ENCODE measurements at places on chromosomes 7 and 10.

GRCh38 chr10:28710202-28710886, 33.0 kb downstream of the BAMBI start:
- H3K4me3 ChIP-seq, result no peak overlapping the region
- no peak for DNase-seq
- no peaks in the 10 kb centered on the region for H3K36me3 ChIP-seq

DNA sequence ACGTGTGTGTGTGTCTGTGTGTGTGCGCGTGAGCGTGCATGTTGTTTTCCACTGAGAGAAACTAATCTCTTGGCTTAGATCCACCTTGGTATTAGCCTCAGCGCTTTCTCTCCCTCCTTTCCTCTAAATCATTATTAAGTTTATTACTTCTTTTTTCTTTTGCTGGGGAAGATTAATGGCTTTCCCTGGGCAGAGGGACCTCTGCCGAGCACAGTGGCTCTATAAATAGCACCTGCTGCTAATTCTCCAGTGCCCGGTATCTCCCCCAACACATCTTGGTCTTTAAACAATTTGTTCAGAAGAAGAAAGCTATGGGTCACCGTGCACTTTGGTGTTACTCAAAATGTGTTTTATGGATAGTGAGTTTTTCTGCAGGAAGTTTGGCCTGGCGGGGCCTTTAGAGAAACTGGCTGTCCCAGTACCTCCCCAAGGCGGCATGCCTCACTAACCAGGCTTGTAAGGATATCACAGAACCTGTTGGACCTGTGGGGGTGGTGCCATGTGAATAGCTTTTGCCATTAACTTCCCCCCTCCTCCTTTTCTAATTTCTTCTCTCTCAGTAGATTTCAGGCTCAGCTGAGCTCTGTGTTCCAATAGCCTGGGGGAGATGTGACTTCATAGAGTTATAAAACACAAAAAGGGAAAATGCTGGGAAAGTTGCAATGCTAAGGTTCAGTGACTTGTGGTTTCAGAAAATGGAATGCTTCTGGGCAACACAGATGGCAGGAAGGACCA, 70.1 kb upstream of the RAB11FIP2 start:
- H3K36me3 ChIP-seq, result no peaks in the 10 kb centered on the region
- peaks cover 29% of the 10 kb centered on the region for H3K4me1 ChIP-seq
- H3K27ac ChIP-seq, result peak overlapping the region; percentile 63
- no peaks in the 10 kb centered on the region for H3K27me3 ChIP-seq
- no peak for DNase-seq

DNA sequence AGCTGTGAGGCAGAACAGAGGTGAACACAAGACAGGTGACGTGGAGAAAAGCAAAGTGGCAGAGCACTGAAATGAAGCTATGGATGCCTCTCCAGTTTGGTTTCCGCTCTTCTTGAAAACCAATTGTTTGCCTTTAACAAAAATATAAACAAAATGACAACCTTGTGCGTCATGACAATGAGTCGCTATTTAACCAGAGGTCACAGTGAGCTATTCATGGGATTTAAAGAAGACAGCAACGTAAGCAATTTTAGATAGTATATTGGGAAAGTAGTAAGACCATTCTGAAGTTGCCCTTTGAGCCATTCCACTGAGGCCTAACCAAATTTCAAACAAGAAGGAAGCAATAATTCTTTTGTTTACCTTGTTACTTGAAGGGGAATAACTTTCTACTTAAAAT, 15.2 kb upstream of the LRRTM3 start:
- H3K4me1 ChIP-seq, result no peaks in the 10 kb centered on the region
- DNase-seq, result no peak
- H3K4me3 ChIP-seq, result no peak overlapping the region
- H3K27ac ChIP-seq, result no peak overlapping the region
- no peaks in the 10 kb centered on the region for H3K36me3 ChIP-seq

- no peaks in the 10 kb centered on the region for H3K27me3 ChIP-seq
- no peaks in the 10 kb centered on the region for H3K36me3 ChIP-seq
- DNase-seq, result no peak
These were observed 63.4 kb upstream of the ANK3 start for GRCh38 chr10:60453036-60453435.

DNA sequence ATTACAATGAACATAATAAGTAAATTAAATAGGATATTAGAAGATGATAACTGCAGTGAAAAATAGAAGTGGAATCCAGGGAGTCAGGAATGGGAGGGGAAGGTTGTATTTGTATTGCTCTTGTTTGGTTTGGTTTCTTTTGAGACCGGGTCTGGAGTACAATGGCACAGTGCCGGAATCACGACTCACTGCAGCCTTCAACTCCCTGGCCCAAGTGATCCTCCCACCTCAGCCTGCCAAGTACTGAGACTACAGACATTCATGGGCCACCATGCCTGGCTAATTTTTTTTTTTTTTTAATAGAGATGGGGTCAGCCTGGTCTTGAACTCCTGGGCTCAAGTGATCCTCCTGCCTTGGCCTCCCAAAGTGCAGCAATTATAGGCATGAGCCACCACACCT, 59.9 kb upstream of the LRRC4 start:
- H3K27ac ChIP-seq, result no peak overlapping the region
- no peaks in the 10 kb centered on the region for H3K4me1 ChIP-seq
- no peak for DNase-seq
- H3K4me3 ChIP-seq, result no peak overlapping the region

DNA sequence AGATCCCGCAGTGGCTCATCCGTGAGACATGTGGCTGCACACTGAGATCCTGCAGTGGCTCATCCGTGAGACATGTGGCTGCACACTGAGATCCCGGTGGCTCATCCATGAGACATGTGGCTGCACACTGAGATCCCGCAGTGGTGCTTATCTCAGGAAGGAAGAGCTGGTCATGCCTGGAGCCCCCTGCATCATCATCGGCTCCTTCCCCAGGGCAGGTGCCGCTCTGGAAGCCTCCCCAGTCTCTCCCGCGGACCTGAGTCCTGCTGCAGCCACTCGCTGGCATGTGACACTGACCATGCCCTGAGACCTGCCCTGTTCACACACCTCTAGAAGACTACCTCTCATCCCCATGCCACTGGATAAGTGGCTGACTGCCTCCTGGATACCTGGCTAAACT, 181.3 kb downstream of the PTPRN2 start:
- DNase-seq, result no peak
- no peaks in the 10 kb centered on the region for H3K27me3 ChIP-seq
- H3K4me1 ChIP-seq, result no peaks in the 10 kb centered on the region
- H3K27ac ChIP-seq, result no peak overlapping the region

GRCh38 chr7:149489391-149490024, 8.1 kb downstream of the ZNF746 start:
- H3K4me3 ChIP-seq, result no peak overlapping the region
- H3K36me3 ChIP-seq, result peaks cover 90% of the 10 kb centered on the region
- no peaks in the 10 kb centered on the region for H3K27me3 ChIP-seq
- peak; percentile 64 for DNase-seq

DNA sequence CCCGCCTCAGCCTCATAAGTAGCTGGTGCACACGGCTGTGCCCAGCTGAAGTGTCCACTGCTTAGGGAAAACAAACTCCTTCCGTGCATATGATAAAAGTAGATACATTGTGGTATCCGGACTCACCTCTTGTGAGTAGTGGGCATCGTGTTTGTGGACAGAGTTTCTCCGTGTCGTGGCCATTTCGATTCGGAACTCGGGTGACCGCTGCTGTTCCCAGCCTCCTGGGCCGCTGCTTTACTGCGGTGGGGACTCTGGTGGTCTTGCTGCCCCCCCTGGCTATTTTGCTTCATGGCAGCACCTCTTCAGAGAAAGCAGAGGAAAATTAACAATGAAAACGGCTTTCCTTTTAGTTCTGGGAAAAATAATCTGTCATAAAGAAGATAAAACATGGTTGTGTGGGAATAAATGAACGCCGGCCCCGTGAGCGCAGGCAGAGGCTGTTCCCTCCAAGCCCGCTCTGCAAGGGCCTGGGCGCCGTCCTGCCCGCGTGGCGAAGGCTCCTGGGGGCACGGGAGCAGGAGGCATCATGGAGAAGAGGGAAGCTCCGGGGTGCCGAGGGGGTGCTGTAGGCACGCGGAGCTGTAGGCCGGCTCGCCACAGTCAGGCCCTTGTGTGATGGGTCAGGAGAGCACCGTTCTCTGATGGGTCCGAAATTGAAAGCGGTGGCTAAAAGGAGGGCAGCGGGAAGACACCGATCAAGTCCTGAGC, 107.4 kb downstream of the ACTR3B start:
- no peaks in the 10 kb centered on the region for H3K27me3 ChIP-seq
- no peak for DNase-seq
- no peaks in the 10 kb centered on the region for H3K36me3 ChIP-seq
- H3K4me1 ChIP-seq, result no peaks in the 10 kb centered on the region
- H3K4me3 ChIP-seq, result no peak overlapping the region
- no peak overlapping the region for H3K27ac ChIP-seq

- H3K27ac ChIP-seq, result no peak overlapping the region
- H3K27me3 ChIP-seq, result no peaks in the 10 kb centered on the region
- peaks cover 55% of the 10 kb centered on the region for H3K36me3 ChIP-seq
- peaks cover 27% of the 10 kb centered on the region for H3K4me1 ChIP-seq
- H3K4me3 ChIP-seq, result no peak overlapping the region
- no peak for DNase-seq
These were observed 3.3 kb downstream of the PITRM1 start for GRCh38 chr10:3169271-3169670.

DNA sequence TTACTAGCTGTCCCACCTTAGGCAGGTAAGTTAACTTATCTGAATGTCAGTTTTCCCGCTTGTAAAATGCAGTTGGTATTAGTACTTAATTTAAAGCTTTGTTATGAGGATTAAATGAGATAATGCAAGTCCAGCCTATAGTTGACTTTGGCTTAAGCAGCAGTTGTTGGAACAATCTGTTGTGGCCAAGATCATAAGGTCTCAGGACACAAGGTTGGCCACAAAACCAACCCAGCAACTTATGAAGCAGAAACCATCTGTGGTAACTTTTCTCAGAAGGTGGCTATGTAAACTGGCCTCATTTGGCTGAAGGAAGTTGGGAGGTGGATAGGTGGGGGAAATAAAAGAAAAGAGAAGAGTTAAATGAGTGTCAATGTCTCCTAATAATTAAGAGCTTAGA, 29.4 kb downstream of the ENTPD1 start:
- DNase-seq, result no peak
- no peak overlapping the region for H3K4me3 ChIP-seq
- H3K27me3 ChIP-seq, result no peaks in the 10 kb centered on the region
- H3K27ac ChIP-seq, result no peak overlapping the region

- H3K36me3 ChIP-seq, result no peaks in the 10 kb centered on the region
- H3K27me3 ChIP-seq, result no peaks in the 10 kb centered on the region
- H3K4me3 ChIP-seq, result no peak overlapping the region
- no peaks in the 10 kb centered on the region for H3K4me1 ChIP-seq
- no peak for DNase-seq
These were observed 227.6 kb downstream of the DGKI start for GRCh38 chr7:137619181-137619580.

DNA sequence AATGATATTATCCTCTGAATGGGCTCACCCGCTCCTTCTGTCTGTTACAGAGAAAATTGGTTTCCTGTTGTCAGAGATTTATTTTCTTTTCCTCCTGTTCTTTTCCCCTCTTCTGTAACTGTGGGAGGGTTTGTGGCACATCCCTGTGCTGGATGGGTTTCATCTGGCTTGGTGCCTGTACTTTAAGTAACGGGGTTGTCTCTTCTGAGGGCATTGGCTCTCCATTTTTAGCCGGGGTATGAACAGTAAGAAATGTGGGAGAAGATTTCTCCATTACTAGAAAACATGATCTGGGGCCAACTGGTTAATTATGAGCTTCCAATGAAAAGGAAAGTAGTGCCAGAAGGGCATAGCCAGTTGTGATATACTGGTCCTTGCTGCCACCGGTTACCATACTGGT, 142.6 kb downstream of the SND1 start:
- H3K27me3 ChIP-seq, result no peaks in the 10 kb centered on the region
- no peak overlapping the region for H3K4me3 ChIP-seq
- DNase-seq, result no peak
- no peaks in the 10 kb centered on the region for H3K36me3 ChIP-seq
- peaks cover 35% of the 10 kb centered on the region for H3K4me1 ChIP-seq
- H3K27ac ChIP-seq, result no peak overlapping the region

DNA sequence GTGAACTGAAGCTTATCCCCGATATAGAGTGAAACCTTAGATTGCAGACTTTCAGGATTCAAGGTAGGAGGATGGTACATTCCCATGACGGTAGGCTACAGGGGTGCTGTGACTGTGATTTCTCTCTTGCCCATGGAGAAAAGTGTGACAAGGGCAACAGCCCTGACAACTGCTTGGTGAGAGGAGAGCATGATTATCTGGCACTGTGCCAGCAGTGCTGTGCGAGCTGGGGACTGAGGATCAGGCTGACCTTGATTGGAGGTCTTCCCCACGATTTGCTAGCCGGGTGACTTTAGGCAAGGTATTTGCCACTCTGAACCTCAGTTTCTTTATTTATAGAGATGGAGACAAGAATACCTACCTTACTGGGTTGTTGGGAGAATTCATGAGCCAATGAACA, 229.5 kb downstream of the PTEN start:
- H3K27me3 ChIP-seq, result no peaks in the 10 kb centered on the region
- no peak overlapping the region for H3K4me3 ChIP-seq
- H3K4me1 ChIP-seq, result no peaks in the 10 kb centered on the region

DNA sequence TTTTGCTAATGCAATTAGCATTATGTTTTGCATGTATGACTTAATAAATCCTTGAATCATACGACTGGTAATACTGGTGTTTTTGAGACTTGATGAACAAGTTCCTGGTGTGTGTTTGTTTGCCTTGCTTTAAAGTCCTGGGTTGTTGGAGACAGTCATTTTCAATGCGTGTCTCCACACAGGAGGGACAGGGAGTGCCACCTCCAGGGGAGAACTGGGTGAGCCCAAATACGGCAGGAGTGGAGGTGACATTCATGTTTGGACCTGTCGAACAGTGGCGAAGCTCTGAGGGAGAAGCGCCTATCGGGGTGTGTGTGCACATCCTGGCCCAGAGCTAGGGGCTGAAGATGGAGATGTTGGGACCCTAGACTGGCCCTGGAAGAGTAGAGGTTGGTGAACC, 43.8 kb downstream of the DAGLB start:
- peaks cover 18% of the 10 kb centered on the region for H3K4me1 ChIP-seq
- no peak overlapping the region for H3K27ac ChIP-seq
- H3K27me3 ChIP-seq, result no peaks in the 10 kb centered on the region
- peaks cover 76% of the 10 kb centered on the region for H3K36me3 ChIP-seq
- no peak overlapping the region for H3K4me3 ChIP-seq

DNA sequence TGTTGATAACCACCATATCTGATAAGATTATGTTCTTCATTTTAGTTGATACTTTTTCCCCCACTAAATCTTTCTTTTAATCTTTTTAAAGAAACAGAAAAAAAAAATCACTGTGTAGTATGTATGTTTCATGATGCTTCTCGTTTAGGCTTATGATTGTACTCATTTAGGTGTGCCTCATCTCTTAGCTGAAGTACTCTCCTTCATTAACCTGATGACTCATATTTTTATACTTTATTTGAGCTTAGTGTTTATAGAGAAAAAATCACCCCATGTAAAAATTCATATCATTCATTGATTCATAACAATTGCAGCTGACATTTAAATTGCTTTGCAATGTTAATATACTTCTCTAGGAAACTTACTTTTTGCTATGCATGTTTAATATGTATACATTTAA, 158.9 kb downstream of the MLLT10 start:
- H3K36me3 ChIP-seq, result peaks cover 3% of the 10 kb centered on the region
- H3K27ac ChIP-seq, result no peak overlapping the region
- no peak overlapping the region for H3K4me3 ChIP-seq
- no peaks in the 10 kb centered on the region for H3K27me3 ChIP-seq
- H3K4me1 ChIP-seq, result peaks cover 15% of the 10 kb centered on the region
- no peak for DNase-seq

- H3K4me3 ChIP-seq, result peak within 1 kb of the TSS; percentile 95
- no peaks in the 10 kb centered on the region for H3K36me3 ChIP-seq
- H3K27me3 ChIP-seq, result no peaks in the 10 kb centered on the region
- peak within 1 kb of the TSS; percentile 88 for H3K27ac ChIP-seq
- DNase-seq, result no peak
These were observed at the start of gene CCNY for GRCh38 chr10:35336084-35336831. Gene CCNY (plus strand): TSS chr10:35336509. CDS start chr10:35337054, 545 bp downstream.
